ENCODE measurements at places on chromosomes 16 and 17. TPM values are rescaled to one million over a fixed set of nuclear protein-coding genes. Genes with fewer than 3 reads are reported as not detected.

The EVPLL gene
- not detected for total RNA-seq

The C17orf78 gene
- total RNA-seq, result 0.64 TPM

The CDH13 gene
- 2.7 TPM for total RNA-seq

The TMEM88 gene
- total RNA-seq, result 59.6 TPM

DNA sequence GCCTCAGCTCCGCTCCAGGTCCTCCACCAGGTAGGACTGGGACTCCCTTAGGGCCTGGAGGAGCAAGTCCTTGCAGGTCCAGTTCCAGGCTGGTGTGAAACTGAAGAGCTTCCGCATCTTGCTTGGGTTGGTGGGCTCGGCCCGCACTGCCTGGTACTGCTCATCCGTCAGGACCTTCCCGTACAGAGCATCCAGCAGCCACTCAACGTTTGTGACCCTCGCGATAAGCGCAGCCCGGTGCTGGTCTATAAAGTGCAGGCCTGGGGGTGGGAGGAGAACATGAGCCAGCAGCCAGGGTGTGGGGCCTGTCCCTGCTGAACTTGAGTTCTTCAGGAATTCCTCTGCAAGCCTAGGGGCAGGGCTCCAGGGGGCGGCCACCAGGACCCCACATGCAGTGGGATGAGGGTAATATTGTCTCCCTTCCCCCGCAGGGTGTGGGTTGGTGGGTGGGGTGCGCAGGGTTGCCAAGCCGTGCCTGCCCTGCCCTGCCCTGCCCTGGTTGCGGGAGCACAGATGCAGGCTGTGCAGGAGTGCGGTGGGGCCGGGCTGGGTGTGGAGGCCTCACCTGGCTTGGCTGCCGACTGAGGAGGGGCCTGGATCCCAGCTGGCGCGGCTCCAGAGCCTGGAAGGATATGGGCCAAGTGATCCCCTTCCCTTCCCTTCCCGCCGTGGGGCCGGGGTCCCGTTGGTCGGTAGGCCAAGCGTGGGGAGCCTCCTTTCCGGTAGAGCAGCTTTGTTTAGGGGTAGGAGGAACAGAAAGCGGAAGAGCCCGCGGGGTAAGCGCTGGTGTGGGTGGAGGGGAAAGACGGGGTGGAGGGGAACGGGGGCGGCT is 762 bp downstream of the PYCARD start:
- H3K4me3 ChIP-seq, result peak overlapping the region; percentile 63
- H3K4me1 ChIP-seq, result peaks cover 14% of the 10 kb centered on the region
- peaks cover 11% of the 10 kb centered on the region for H3K27me3 ChIP-seq
- H3K27ac ChIP-seq, result no peak overlapping the region

DNA sequence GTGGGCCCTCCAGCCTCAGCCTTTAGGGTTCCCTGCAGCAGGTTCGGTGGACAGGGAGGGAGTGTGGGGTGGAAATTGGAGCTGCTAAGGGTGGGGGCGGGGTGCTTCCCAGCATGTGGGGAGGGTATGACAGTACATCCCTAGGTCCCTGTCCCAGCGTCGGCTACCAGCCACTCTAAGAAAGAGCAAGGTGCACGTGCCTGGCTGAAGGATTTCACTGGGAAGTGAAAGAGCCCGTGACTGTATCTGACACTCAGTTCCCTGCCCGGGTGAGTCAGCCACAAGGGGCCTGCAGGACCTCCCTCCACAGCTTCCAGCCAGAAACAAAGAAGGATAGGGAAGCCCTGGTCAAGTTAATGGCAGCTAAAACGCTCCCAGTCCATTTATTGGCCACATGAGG is 4.1 kb downstream of the SNRNP25 start:
- no peak for DNase-seq
- peaks cover 2% of the 10 kb centered on the region for H3K4me1 ChIP-seq
- H3K36me3 ChIP-seq, result no peaks in the 10 kb centered on the region
- H3K27me3 ChIP-seq, result no peaks in the 10 kb centered on the region

- no peak for DNase-seq
- no peaks in the 10 kb centered on the region for H3K4me1 ChIP-seq
- H3K4me3 ChIP-seq, result no peak overlapping the region
Measured at GRCh38 chr17:38685491-38685890, 10.7 kb upstream of the EPOP start.

DNA sequence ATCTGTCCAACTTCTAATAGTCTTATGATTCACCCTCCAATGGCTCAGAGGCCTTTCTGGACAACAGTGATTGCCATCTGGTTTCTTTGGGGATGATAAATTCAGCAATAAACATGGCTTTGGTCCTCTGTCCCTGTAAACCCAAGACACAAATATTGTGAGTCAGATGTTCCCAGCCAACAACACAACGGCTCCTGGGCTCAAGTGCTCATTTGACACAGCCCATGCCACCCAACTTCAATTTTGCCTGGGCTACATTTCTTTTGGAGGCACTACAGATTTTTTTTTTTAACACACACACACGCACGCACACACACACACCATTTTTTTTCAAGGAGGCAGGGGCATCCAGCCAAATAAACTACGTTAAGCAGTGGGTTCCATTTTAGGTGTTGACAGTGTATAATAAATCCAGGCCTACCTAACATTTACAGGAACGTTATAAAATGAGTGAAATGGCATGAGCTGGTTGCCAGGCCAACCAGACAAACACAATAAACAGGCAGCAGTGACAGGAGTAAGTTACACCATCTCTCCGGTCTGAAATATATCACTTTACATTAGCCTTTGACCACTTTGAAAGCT is 939.9 kb upstream of the SOX9 start:
- H3K4me3 ChIP-seq, result no peak overlapping the region
- H3K36me3 ChIP-seq, result no peaks in the 10 kb centered on the region
- peaks cover 4% of the 10 kb centered on the region for H3K4me1 ChIP-seq
- H3K27me3 ChIP-seq, result no peaks in the 10 kb centered on the region

- H3K27ac ChIP-seq, result no peak overlapping the region
- H3K4me1 ChIP-seq, result peaks cover 4% of the 10 kb centered on the region
Measured at GRCh38 chr16:24114876-24115275, 141.3 kb upstream of the CACNG3 start.

All from hepatocyte (in vitro differentiated cells).